CD14-positive monocyte (primary cell): ENCODE measurements at places on chromosomes 6 and 20. TPM values are rescaled to one million over a fixed set of nuclear protein-coding genes. Genes with fewer than 3 reads are reported as not detected.

Gene WRNIP1
- polyA plus RNA-seq: 17.8 TPM

Gene IL17F
- polyA plus RNA-seq: not detected in 2 replicates

Gene HBS1L
- 5.2 and 16.0 TPM in 2 replicates for polyA plus RNA-seq

Gene EPPIN
- polyA plus RNA-seq: not detected in 2 replicates

Gene RSPO4
- polyA plus RNA-seq: 0.04 TPM in 1 of 2 replicates, not detected in the other

Gene RUNX2
- 1.3 TPM for polyA plus RNA-seq

Gene PTCHD4
- not detected in 2 replicates for polyA plus RNA-seq

Gene RAD21L1
- polyA plus RNA-seq: not detected

Gene EDEM2
- 86.1 TPM for polyA plus RNA-seq

Gene ZBTB9
- 0.42 and 1.1 TPM in 2 replicates for polyA plus RNA-seq

Gene TMEM217
- 0.09 TPM in 2 replicates for polyA plus RNA-seq

Gene SLC22A2
- polyA plus RNA-seq: not detected in 2 replicates

Gene C4B
- polyA plus RNA-seq: 6.3 and 11.6 TPM in 2 replicates

Gene POU3F2
- polyA plus RNA-seq: not detected

Gene NOTCH4
- polyA plus RNA-seq: 4.9 and 6.1 TPM in 2 replicates

Gene LY6G5B
- polyA plus RNA-seq: 0.17 TPM

Gene SLPI
- 0.47 and 0.65 TPM in 2 replicates for polyA plus RNA-seq

Gene PRPH2
- not detected for polyA plus RNA-seq

Gene TPX2
- polyA plus RNA-seq: not detected in 2 replicates

Gene OPN5
- not detected for polyA plus RNA-seq

Gene HLA-DMA
- 526 TPM for polyA plus RNA-seq

Gene STMN3
- 7.8 and 8.1 TPM in 2 replicates for polyA plus RNA-seq

Gene GNMT
- polyA plus RNA-seq: 0.31 TPM

Gene LPA
- not detected for polyA plus RNA-seq

Gene GSTA1
- polyA plus RNA-seq: not detected

Gene ARMC2
- polyA plus RNA-seq: 3.5 TPM

Gene KIFC1
- 0.68 TPM for polyA plus RNA-seq

Gene METTL24
- not detected in 2 replicates for polyA plus RNA-seq

Gene NKAIN2
- not detected for polyA plus RNA-seq

Gene GLP1R
- not detected in 2 replicates for polyA plus RNA-seq

Gene THEMIS
- 0.13 TPM for polyA plus RNA-seq

Gene SLC32A1
- polyA plus RNA-seq: not detected

Gene OR2H1
- polyA plus RNA-seq: not detected

Gene GNAS-AS1
- not detected for polyA plus RNA-seq

Gene TGM3
- not detected for polyA plus RNA-seq

Gene TP53TG5
- 0.11 TPM for polyA plus RNA-seq

Gene CAGE1
- not detected for polyA plus RNA-seq

Gene BPIFB1
- not detected in 2 replicates for polyA plus RNA-seq

Gene FAM210B
- polyA plus RNA-seq: 10.7 and 15.2 TPM in 2 replicates

Gene FRK
- polyA plus RNA-seq: not detected

Gene CFB
- polyA plus RNA-seq: 1.8 and 2.2 TPM in 2 replicates

Gene E2F1
- 0.17 TPM for polyA plus RNA-seq

Gene FARS2
- 21.6 TPM for polyA plus RNA-seq

Gene GPLD1
- polyA plus RNA-seq: not detected in 2 replicates

Gene HLA-DQA1
- polyA plus RNA-seq: 191 TPM

Gene BFSP1
- polyA plus RNA-seq: not detected in 2 replicates

Gene CHRNA4
- polyA plus RNA-seq: not detected

Gene NHSL1
- polyA plus RNA-seq: 0.06 TPM

Gene EYA2
- polyA plus RNA-seq: not detected

Gene FAM217B
- 18.3 TPM for polyA plus RNA-seq

Gene ID1
- 12.5 TPM for polyA plus RNA-seq
